Ascending aorta (tissue), 2 donors: ENCODE measurements at places on chromosomes 5 and 9.

DNA sequence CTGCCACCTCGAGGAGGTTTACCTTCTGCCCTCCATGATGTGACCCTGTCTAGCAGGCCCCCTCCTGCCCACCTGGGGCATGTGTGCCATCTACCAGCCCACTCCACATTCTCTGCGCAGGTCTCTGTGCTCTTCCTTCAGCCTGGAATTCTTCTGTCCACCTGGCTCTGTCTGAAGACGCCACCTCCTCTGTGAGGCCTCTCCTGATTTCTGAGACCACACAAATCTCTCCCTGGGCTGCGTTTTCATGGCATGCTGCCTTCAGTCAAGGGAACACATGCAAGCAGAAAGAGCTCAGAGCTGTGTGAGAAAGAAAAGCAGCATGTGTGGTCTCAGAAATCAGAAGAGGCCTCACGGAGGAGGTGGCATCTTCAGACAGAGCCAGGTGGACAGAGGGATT, 22.1 kb downstream of the FOXE1 start:
- no peak for DNase-seq

- no peak for DNase-seq
These were observed 18.5 kb upstream of the EXOC3 start for GRCh38 chr5:424301-425110.

DNA sequence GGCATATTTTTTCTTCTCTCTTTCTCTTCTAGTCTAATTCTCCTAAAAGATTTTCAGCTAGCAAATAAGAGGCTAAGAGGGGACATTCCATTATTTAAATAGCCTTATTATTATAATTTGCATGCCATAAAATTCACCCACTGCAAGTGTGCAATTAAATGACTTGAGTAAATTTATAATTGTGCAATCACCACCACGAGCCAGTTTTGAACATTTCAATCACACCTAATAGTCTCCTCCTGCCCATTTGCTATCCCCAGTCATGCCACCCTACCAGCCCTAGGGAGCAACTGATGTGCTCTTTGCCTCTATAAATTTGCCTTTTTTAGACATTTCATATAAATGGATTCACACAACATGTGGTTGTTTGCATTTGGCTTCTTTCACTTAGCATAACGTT, 12.0 kb upstream of the SLC36A2 start:
- DNase-seq = no peak

DNA sequence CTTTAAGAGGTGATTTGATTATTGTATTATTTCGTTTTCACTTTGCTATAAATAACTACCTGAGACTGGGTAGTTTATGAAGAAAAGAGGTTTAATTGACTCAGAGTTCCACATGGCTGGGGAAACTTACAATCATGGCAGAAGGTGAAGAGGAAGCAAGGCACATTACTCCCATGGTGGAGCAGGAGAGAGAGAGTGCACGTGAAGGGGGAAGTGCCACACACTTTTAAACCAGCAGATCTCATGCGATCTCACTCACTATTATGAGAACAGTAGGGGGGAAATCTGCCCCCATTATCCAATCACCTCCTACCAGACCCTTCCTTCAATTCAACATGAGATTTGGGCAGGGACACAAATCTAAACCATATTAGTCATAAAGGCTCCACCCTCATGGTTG, 36.1 kb upstream of the NDFIP1 start:
- no peak for DNase-seq

DNA sequence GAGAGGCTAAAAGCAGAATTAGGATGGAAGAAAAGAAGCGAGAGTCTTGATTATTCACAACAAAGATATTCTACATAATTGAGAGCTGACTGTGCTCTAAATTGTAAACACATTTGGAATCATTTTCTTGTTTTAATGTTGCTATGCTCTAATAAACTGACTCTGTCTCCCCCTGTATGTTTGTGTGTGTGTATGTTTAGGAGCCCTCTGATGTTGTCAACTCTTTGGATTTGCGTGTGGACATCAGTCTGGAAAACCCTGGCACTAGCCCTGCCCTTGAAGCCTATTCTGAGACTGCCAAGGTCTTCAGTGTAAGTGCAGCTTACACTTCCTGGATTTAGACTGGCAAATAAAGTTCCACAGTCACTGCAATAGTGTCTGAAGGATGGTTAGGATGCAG, 37.8 kb downstream of the MOCS2 start:
- no peak for DNase-seq

DNA sequence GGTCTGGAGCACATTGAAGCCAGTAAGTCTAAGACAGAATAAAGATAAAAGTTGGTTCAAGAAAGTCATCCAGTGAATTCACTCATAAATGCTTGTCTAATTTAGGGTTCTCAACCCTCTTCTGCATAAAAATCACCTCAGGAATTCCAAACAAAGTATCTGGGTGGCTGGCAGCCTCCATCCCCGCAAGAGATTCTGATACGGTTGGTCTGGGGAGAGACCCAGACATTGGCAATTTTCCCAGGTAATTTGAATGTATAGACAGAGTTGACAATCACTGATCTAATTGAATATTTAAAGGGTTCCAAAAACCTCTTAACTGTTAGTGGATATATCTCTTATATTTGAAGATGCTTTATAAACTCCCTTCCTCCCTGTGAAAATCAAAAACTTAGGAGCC, 14.9 kb downstream of the ADAMTSL1 start:
- DNase-seq = no peak

- DNase-seq = no peak
These were observed 45.7 kb downstream of the SCAMP1 start for GRCh38 chr5:78405829-78406750.

- DNase-seq = no peak
These were observed 4.0 kb upstream of the TNPO1 start for GRCh38 chr5:72812488-72812887.

DNA sequence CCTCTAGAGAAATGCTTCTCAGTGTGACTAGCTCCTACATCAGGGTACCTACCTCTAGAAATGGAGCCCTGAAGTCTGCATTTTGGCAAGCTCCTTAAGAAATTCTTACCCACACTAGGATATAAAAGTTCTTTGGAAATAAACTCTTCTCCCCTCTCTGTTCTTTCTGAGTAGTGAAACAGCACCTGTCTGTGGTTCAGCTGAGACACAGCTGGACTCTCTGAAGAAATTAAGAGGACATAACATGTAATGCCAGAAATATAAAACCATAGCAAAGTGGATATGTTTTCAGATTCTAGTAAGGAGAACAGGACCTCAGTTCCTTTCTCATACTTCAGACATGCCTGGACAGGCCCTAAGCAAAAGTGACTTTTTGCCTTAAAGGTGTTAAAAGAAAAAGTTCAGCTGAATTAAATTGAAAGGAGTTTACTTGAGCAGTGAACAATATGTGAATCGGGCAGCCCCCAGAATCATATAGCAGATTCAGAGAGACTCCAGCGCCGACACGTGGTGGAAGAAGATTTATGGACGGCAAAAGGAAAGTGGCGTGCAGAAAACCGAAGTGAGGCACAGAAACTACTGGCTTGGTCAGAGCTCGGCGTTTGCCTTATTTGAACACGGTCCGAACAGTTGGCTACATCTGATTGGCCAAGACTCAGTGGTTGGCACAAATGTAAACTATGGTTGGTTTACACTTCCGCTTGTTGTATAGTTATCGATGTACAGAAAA, 64.5 kb downstream of the PRKACG start:
- no peak for DNase-seq

DNA sequence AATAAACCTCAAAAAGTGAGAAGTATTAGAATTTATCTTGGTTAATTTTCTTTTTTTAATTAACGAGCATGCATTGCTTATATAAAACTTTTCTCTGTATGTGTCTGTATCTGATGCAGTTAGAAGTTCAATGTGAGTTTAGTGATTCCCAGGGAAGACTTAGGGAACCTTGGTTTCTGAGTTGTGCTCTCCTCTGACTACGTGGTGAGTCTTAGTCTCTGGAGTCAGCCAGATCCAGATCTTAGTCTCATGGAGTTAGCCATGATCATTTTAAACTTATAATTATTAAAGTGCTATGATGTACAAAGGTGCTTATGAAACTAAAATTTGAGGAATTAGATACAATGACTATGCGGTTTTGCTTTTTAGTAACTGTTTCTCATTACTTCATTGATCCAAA, 285.3 kb upstream of the DMRT1 start:
- DNase-seq = no peak

- no peak for DNase-seq
These were observed 564.7 kb downstream of the PDE4D start for GRCh38 chr5:59328709-59329296.

GRCh38 chr5:22852807-22853660, at the start of gene CDH12:
TSS of gene CDH12 (minus strand) at chr5:22853344.
- DNase-seq = no peak

GRCh38 chr5:134493461-134494055, 31.9 kb upstream of the JADE2 start:
- no peak for DNase-seq

- no peak for DNase-seq
These were observed 944.2 kb downstream of the DTWD2 start for GRCh38 chr5:118044169-118044568.
